Esophagus squamous epithelium (tissue), 5 donors: ENCODE measurements at places on chromosomes 2 and 18.

DNA sequence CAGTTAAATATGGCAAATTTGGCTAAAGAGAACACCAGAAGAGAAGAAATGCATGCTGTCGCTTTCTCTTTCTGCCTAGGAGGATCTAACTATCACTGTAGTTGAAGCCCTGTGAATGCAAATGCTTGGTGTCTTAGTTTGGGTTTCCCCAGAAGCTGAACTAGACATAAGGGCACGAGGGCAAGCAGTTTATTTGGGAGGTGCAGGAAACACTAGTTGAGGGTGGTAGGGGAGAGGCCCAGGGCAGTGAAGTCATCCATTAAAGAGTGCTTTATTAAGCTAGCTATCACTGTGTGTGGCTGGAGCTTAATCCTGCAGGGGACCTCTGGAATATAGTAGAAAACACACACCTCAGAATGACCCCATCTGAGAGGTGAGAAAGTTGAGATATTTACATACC lies 639.8 kb upstream of the ZEB2 start:
- DNase-seq = no peak

DNA sequence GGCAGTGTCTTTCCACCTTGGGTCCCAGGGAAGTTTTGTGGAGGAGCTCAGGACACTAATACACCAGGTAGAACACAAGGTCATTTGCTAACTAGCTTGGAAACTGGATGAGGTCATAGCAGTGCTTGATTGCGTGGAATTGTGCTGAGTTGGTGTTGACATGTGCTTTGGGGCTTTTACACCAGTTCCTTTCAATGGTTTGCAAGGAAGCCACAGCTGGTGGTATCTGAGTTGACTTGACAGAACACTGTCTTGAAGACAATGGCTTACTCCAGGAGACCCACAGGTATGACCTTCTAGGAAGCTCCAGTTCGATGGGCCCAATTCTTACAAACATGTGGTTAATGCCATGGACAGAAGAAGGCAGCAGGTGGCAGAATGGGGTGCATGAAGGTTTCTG lies 5.9 kb downstream of the CTLA4 start:
- no peak for DNase-seq

DNA sequence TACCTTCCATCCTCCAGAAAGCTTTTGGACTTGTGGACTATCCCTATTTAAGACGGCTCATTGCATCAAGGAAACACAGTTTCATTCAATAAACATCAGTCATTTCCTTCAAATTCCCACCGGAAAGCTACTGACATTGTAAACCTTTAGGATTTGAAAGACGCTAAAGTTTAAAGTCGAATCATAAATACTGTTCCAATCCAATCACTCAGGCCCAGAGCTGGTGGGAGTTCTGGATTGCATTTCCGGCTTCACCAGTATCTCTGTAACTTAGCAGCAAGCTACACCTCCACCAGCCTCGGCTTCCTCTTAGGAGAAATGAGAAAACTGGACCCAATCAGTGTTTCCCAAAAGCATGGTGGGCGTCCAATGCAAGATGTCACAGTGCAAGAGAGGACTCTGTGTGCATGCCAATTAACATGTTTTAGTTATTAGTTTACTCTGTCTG lies 1.6 kb downstream of the WDFY1 start:
- DNase-seq = no peak

DNA sequence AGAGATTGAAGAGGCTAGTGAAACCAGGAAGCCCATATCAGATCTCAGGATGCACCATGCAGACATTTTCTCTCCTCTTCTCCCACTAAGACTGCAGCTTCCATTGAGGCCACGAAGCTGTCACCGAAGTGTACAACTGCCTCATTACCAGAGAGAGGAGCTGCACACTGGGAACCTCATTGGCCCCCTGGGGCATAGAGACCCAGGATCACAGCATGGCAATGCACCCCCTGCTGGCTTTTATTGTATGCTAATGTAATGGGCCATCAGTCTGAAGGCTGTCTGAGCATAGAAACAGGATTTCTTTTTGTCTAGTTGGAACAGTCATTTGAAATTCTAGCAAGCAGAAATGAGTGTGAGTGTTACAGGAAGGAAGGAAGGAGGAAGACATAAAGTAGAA lies 861.6 kb upstream of the CELF4 start:
- DNase-seq = no peak

- DNase-seq = no peak
Measured at GRCh38 chr2:18245375-18245774, 315.1 kb downstream of the RDH14 start.

DNA sequence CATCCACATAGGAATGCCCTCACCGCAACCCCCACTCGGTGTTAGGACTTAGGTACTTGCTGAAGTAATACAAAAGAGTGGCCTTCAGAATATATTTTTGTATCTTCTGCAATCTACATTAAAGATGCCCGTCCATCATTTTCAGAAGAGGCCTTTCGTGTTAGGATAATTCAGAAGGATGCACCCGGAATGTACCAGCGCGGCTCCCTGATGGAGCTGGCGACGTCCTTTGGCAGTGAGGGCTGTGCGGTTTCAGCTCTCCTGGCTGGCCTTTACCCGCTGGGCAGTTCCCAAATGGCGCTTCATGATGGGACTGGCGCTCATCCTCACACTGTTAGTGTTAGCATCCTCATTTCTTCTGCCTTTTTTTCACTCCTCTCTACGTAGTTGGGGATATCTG lies 15.3 kb downstream of the TWIST2 start:
- DNase-seq = no peak

GRCh38 chr18:34028324-34028723 lies 196.4 kb downstream of the NOL4 start:
- no peak for DNase-seq

DNA sequence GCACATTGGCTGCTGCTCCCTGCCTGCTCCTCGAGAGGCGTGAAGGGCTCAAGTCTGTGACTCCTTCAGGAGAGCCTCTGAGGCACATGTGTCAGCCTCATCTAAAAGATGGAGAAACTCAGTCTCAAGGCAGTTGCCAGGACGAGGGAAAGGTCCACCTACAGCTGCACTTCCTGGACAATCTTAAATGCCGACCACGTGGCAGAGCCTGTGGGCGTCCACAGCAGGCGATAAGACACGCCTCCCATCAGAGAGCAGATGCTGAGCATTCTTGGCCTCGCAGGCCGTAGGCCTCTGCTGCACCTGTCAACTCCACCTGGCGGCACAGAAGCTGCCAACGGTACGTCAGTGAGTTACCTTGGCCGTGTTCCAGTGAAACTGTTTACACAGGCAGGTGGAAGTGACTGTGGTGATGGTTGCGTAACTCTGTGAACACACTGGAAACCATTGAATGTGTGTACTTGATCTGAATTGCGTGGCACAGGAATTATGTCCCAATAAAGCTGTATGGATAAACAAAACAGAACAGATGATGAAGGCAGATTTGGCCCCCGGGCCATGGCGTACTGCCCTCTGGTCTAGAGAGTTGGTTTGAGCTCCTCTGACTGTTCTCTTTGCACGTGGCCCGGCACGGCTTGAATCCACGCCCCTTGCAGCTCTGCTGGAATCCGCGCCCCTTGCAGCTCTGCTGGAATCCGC lies 114.5 kb downstream of the RNF144A start:
- DNase-seq = no peak

- no peak for DNase-seq
Measured at GRCh38 chr2:52537588-52537987, 1230.0 kb upstream of the CHAC2 start.

DNA sequence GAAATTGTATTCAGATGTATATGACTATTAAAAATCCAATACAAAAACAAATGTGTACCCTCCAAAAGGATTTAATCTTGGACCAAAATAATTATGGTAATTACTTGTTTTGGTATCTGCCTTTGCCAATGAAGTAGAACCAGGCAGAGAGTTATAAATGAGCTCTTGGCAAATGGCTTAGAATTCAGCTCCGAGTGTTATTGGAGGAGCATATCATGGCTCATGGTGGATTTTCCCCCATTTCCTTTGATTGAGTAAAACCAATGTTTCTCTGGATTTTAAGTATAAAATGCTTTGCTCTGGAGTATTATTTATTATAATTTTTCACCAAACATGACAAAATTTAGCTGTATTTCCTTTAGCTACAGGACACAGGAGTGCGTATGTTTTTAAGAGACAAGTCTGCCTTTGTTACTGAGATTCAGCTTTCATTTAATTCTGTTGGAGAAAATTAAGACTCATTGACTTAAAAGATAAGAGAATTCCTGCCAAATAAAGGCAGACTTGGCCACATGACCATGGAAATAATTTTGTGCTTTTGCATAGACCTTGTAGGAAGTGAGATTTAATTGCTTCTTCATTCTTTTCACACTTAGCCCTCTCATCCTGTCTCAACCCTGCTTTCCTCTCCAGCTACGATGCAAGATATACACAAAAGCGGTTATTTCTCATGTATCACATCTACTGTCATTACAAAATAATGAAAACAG lies 281.0 kb upstream of the SOX11 start:
- DNase-seq = no peak

DNA sequence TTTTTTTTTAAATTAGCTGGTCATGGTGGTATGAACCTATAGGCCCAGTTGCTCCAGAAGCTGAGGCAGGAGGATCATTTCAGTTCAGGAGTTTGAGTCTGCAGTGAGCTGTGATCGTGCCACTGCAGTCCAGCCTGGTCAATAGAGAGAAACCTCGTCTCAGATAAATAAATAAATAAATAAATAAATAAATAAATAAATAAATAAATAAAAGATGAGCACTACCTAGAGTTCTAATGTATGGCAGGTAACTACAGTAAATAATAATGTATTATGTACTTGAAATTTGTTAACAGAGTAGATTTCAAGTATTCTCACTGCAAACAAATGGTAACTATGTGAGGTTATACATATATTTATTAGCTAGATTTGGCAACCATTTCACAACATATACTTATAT lies 697.9 kb upstream of the ID2 start:
- no peak for DNase-seq

DNA sequence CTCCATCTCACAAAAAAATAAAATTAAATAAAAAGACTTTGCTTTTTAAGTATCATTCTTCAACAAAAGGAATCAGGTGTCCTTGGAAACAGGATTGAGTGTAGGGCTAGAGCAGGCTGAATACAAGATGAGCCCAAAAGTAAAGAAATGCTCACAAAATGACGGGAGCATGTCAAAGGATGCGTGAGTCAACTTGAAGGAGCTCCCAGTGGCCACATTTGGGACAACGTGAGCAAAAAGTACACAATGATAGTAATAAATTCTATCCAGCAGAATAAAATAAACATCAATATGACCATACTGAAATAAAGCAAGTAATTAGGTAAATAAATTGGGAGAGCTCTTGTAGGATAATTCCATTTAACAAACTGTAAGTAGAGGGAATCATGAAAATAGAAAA lies 220.7 kb downstream of the PHLPP1 start:
- no peak for DNase-seq

GRCh38 chr2:86275384-86275799 lies 62.0 kb downstream of the REEP1 start:
- no peak for DNase-seq

DNA sequence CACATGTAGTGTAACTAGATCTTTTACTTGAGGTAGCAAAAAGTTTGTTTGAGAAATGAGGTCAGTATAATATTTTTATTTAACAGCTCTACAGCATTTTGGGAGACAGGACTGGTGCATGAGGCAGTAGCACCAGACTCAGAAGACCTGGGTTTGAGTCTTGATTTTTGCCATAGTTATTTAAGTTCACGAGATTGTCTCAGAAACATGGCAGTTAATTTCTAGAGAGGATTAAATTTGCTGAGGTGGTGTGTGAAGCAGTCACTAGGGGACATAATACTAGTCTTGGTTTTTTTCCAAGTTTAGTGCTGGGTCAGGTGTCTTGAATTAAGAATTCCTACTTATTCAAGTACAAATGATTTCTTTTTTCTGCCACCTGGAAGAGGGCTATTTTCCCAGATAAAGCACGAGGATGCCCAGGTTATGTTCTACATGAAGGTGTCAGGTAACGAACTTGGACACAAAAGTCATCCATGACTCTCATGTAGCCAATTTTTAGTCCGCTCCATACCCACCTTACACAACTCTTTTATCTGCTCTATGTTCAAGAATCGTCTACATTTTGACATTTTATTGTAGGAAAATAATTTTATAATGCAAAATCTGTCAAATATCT lies 1.4 kb downstream of the MARCHF7 start:
- no peak for DNase-seq

GRCh38 chr18:48956356-48956755 lies 5.6 kb upstream of the SMAD7 start:
- DNase-seq = no peak

DNA sequence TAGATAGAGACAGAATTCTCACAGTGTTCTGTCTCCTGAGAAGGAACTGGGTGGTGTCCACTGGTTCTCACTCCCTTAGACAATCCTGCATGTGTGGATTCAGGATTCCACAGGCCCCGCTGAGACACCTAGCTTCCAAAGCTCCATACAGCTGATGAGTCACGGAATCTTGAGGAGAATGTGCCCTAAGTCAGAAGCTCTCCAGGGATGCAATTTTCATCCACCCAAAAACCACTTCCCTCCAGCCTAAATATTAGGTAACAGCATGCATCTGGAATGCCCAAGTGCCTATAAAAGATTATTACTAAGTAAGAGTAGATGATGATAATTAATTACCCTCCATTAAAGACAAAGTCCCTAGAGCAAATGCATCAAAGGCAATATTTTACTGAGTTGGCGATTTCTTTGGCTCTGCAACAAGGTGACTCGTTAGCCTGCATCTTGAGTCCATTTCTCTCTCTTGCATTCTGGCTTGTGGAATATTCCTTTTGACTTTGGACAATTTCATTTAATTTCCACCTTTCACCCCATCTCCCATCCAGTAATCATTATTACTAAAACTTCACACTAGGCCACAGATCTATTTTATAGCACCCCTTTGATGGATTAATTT lies 475.1 kb downstream of the TNS1 start:
- no peak for DNase-seq

DNA sequence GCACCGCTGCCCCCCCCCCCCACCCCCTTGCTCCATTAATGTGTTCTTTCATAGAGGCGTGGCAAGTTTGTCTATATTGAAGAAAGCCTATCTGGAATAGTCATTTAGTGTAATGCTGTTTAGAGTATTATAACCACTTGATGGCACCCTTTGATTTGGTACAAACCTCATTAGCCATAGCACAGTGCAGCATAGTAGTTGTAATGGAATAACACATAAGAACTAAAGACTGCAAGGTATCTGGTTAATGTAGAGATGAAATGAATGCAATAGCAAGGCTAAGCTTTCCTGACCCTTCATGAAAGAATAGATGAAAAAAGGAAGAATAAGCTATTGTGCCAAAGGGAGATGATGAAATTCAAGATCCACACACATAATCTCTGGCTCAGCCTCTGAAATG lies 81.9 kb downstream of the EHBP1 start:
- DNase-seq = no peak

- DNase-seq = no peak
Measured at GRCh38 chr2:112666761-112667122, 21.0 kb downstream of the SLC20A1 start.

DNA sequence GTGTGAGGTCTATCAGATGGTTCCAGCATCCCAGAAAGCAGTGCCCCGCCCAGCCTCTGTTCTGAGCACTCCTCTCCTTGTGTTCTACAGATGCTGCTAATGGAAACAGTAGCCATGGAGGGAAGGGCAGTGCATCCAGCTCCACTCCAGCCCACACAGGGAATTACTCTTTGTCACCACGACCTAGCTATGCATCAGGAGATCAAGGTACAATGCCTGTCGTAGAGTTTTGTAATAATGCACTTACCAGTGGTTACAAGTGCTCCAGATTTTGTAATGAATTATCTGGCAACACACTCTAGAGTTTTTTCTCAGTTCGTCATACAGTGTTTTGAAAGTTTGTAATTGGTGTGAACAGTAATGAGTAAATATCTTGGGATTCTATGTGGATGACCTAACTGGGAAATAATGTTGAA lies 161.1 kb downstream of the ESCO1 start:
- DNase-seq = no peak

GRCh38 chr2:40628556-40628955 lies 176.7 kb upstream of the SLC8A1 start:
- DNase-seq = no peak

- no peak for DNase-seq
Measured at GRCh38 chr2:115746151-115746550, 1303.7 kb downstream of the DPP10 start.
